ENCODE measurements at places on chromosomes 1 and 21.

DNA sequence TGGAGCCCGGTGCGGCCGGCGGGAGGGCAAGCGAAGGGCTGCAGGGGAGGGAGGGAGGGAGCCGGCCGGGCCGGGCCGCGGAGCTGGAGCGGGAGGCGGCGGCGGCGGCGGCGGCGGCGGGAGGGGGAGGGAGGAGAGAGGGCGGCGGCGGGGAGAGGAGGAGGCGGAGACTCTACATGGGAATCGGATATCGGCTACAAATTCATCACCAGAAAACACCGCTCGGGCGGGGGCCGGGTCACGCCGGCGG, at the start of gene AKT3:
Gene AKT3, minus strand, starts transcription at position 42 of the 250 bp plus-strand sequence. CDS start 7,073 bp downstream, outside the sequence.
- peak; percentile 88 for DNase-seq

- DNase-seq = peak; percentile 17
These were observed 1.4 kb upstream of the GPR161 start for GRCh38 chr1:168138134-168138533.

DNA sequence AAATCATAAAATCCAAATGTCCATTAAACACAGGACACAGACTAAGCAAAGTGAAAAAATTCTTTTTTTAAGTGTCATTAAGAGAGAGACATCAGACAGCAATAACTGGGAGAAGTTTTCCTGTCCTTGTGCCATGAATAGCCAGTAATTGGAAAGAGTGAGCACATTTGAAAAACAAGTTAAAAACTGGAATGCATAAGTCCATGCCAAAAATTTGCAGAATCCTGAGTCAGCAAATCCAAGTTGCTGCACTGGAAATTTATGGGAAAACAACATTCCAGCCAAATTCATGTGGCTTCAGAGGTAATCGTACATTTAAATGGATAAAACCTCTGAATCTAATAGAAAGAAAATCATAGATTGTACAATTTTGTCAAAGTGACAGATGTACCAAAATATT, 291.4 kb downstream of the LRRC40 start:
- peak; percentile 52 for DNase-seq

DNA sequence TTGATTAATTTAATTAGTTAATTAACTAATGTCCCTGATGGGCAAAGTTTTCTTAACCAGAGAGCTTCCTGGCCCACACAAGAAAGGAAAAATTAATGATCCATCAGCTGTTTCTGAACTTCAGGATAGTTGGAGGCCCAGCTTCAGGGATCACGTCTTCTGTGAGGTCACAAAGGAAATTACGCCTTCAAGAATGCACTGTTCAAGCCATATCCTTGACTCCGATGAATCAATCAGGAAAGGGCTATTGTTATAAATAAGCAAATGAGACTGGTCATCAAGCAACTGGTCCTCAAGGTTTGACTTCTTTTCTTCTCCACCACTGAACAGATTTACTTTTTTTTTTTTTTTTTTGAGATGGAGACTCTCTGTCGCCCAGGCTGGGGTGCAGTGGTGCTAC, 40.6 kb downstream of the TCP10L start:
- no peak for DNase-seq

GRCh38 chr1:171654201-171654941, 1.9 kb upstream of the MYOC start:
- DNase-seq = no peak

- no peak for DNase-seq
These were observed 141.3 kb upstream of the IGSF21 start for GRCh38 chr1:17966341-17966740.

DNA sequence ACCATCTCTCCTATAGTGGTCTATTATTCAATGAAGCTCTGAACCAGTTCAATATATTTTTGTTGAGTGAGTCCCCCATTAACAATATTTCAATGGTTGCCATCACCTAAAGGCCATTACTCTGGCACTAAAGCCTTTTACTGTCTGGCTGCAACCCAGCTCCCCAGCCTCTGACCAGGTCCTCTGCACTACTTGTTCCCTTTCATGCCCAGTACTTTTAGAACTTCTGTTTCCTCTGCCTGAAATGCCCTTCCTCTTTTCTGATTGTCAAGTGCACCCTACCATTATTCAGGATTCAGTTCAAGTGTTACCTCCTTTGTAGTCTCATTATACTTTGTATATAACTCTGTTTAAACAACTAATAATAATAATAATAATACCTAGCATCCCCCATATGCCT, 30.4 kb upstream of the ZFYVE9 start:
- no peak for DNase-seq

GRCh38 chr1:172863031-172863430, 187.7 kb downstream of the TNFSF18 start:
- no peak for DNase-seq

- no peak for DNase-seq
These were observed 12.4 kb downstream of the NRIP1 start for GRCh38 chr21:15052459-15052763.

DNA sequence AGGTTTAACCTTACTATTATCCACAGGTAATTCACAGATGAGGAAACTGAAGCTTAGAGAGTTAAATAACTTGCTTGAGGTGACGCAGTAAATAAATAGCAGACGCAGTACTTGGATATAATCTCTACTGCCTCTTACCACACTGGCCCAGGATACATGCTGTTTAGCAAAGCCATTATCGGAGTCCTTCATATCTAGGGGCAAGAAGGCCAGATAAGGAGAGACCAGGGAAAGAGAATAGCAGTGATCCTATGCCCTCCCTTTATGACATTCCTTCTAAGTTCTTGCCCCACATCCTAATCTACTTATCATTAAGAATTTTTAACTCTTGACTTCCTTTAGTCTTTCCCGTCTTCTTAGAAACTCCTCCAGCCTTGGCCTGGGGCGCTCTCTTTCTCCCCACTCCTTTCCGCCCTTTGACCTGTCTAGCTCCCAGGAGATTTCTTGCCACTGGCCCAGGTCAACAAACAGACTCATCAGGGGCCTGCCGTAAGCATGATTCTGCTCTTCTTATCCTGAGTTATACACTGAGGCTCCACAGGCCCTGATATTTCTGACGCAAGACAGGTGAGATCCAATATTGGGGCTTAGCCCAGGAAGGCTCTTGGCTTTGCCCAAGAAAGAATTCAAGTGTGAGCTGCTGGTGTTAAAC, 11.4 kb upstream of the SLAMF1 start:
- no peak for DNase-seq

GRCh38 chr1:20685099-20685662, 24.0 kb upstream of the DDOST start:
- DNase-seq = no peak

Measured in EL (cell line).